ENCODE measurements at places on chromosomes 7 and 10.

DNA sequence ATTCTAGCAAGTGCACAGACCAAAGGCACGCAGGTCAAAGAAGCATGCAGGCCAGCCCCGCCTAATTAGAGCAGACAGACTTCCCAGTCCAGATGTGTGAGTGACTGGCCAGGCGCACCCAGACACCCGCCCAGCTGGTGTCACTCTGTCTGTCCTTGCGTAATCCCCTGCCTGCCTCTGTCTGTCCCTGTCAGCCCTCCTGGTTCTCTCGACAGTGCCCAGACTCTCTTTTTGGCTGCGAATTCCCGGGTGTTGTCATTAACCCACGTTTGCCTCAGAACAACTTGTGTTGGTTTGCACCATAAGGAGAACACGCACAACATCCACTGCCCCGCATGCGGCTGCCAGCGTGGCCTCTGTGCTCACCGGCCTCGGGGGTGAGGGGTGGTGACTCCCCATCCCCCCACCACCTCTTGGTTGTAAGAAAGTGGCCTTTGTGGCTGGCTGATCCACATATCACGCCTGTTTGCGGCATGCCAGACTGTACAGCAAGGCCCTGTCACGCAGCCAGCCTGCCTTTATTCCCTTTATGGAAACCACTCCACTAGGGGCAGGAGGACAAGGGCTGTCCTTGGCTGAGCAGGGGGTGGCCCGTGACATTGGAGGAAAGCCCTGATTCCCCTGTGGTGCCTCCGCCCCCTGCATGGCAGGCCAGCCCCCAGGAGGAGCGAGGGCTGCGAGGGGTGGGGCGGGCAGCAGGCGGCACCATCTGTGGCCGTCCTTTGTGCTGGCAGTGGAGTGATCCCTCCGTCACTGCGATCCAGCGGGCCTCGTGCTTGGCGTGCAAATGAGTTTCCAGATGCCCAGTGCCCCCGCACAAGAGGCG is 72.8 kb upstream of the PPIF start:
- DNase-seq = peak; percentile 45

GRCh38 chr10:1572519-1573333 is 164.6 kb downstream of the ADARB2 start:
- DNase-seq = no peak

GRCh38 chr7:18265611-18266281 is 229.8 kb upstream of the HDAC9 start:
- DNase-seq = no peak

GRCh38 chr7:117862378-117862777 is 10.9 kb downstream of the CTTNBP2 start:
- DNase-seq = no peak

GRCh38 chr7:50771120-50772002 is 11.3 kb downstream of the GRB10 start:
- no peak for DNase-seq

GRCh38 chr7:93117852-93118530 is at the start of gene SAMD9:
SAMD9 (minus strand) TSS chr7:93117979; CDS start chr7:93106097, 11,882 bp downstream.
- DNase-seq = peak; percentile 85

DNA sequence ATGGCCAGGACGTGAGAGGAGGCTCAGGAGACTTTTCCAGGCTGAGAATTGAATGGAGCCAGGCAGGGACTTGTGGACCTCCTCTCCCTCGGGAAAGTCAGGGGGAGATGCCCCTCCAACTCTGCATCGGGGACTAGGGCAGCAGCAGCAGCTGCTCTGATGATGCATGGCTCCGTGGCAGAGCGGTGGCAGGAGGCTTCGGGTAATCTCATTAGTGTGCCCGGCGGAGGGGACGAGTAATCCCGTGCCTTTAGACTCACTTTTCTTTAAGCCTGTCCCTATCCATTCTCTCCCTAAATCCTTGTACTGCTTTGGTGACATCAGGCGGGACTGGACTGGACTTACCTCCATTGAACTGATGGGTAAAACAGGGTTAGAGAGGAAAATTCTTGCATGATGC is 75.1 kb downstream of the ZMIZ1 start:
- no peak for DNase-seq

GRCh38 chr7:45401155-45401554 is 173.0 kb upstream of the ADCY1 start:
- DNase-seq = no peak

GRCh38 chr10:99791831-99792230 is 9.4 kb downstream of the ABCC2 start:
- DNase-seq = no peak

DNA sequence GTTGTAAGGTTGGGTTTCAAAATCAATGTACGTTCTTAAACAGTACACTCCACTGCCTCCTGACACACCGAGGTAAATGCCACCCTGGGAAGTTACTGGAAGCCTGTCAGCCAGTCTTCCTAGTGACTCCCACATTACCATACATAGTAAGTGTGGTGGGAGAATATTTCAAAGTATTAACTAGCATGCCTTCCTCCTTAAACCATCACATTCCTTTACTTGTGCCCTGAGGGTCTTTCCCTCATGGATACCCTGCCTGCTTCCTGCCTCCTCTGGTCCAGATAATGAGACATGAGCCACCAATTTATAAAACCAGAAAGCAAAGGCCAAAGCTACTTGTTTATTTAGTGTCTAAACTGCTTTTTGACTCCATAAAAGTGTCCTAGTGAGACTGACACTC is 23.3 kb upstream of the SORCS3 start:
- DNase-seq = no peak

DNA sequence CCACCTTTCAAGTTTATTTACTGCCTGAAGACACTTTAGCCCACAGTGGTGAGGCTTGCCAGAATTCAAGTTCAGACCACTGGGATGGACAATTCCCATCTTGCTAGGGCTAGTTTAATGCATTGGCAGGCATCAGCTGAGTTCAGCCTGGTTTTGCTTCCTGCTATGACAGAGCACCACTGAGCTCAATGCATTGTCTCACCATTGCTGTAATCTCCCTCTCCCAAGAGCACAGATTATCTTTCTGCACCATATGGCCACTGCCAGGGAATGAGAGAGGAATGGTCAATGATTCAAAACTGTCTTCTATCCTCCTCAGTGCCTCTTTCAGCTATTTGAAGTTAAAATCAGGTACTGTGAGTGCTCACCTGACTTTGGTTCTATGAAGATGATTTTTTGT is 160.8 kb downstream of the XPNPEP1 start:
- DNase-seq = no peak

- peak; percentile 55 for DNase-seq
Measured at GRCh38 chr7:50832744-50833143, 50.0 kb upstream of the GRB10 start.

DNA sequence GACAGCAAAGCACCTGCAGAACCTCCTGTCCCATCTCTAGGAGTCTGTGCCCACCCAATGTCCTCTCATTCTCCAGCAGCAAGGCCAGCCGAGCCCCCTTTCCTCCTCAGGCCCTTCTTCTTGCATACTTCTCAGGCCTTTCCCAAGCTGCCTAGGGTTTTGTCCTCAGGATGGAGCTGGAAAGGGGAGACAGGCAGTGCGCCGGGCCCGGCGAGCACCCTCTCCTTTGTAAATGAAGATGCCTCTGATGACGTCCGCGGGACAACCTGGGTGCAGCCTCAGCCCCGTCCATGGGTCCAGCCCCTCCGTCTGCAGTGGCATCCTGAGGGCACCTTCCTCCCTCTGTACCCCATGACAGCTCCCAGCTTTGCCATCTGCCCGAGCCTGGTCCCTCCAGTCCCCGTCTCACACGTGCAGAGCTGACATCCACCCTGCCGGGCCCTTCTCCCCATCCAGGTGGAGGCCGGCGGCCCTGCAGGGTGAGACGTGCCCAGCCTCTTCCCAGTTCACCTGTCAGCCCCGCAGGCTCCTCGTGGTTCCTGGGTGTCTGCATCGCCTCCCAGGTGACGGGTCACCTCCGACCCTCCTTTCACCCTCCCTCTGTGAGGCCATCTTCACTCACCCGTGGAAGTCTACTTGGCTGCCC is 36.4 kb downstream of the JAKMIP3 start:
- DNase-seq = no peak

- DNase-seq = no peak
Measured at GRCh38 chr10:33165911-33166310, 168.6 kb downstream of the NRP1 start.

GRCh38 chr7:141011443-141011842 is 3.3 kb downstream of the MRPS33 start:
- DNase-seq = no peak

GRCh38 chr10:105292236-105292635 is 651.1 kb downstream of the SORCS3 start:
- no peak for DNase-seq

GRCh38 chr10:18094793-18095192 is 45.4 kb upstream of the CACNB2 start:
- DNase-seq = no peak

- no peak for DNase-seq
Measured at GRCh38 chr10:4526311-4526731, 299.7 kb upstream of the AKR1E2 start.

DNA sequence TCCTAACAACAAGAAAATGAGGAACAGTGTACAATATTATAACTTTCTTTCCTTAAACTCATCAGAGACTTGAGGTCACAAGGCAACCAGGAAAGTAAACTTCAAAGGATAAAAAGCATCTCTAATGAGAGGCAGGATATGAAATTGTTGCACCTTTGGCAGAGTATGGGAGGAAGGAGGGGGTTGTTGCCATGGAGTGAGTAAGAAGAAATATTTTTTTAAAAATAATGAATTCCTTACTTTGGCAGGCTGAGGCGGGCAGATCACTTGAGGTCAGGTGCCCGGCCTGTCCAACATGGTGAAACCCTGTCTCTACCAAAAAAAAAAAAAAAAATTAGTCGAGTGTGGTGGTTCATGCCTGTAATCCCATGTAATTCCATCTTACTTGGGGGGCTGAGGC is 21.1 kb upstream of the CHN2 start:
- DNase-seq = no peak

GRCh38 chr7:156780724-156781455 is 112.1 kb downstream of the LMBR1 start:
- DNase-seq = no peak

DNA sequence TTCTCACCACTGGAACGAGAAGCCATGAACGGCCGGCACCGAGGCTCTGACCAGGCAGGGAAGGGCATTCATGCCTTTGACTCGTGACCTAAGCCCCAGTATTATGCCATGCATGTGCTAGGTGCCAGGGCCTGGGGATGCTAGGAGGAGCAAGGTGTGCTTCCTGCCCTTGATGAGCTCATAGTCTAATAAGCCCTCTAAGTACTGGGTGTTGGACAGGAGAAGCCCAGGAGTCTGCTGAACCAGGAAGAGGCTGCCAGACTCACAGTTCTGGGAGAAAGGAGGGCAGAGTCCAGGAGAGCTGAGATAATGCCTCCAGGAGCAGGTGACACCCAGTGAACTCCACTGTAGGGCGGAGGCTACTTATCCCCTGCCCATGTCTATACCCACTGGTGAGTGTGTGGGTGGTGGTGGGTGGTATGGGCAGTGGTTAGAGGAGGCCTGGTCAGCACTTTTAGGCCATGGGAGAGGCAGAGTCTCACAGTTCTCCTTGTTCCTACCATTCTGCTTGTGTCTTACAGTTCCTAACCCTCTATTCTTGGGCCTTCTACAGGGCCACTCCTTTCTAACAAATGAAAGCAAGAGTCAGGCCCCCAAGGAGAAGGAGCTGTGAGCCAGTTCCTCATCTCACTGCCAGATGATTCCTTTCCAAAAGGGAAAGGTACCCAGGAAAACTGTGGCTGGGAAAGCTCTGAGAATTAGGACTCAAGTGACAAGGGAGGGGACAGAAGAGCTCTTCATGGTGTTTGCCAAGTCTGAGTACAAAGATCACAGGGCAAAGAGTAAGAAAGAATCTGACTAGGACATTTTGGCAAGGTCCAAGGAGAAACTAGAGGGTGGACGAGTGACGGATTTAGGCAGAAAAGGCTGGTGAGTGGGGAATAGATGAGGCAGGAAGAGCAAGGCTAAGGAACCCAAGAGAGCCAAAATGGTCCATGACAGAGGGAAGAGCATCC is 3.6 kb upstream of the MXI1 start:
- no peak for DNase-seq

Measured in HFFc6 (cell line).